HS-27A (cell line): ENCODE measurements at places on chromosomes 11 and 22.

DNA sequence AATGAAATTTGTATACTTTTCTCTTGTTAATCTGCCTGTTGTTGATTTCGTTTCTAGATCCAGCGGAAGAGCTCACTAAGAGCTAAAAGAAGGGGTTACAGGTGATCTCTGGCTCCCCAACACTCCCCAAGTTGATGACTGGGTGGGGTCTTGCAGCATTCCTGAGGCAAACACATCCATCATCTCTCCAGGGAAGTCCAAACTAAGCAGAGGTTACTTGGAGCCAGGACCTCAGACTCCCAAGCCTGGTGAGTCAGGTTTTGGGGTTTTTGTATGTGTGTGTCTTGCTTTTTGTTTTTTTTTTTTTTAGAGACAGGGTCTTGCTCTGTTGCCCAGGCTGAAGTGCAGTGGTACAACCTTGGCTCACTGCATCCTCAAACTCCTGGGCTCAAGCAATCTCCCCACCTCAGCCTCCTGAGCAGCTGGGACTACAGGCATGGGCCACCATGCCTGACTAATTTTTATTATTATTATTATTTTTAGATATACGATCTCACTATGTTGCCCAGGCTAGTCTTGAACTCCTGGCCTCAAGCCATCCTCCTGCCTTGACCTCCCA lies 11.5 kb upstream of the RPS3 start:
- no peak for DNase-seq

GRCh38 chr22:35186492-35186891 lies 70.8 kb upstream of the HMGXB4 start:
- DNase-seq, result no peak

DNA sequence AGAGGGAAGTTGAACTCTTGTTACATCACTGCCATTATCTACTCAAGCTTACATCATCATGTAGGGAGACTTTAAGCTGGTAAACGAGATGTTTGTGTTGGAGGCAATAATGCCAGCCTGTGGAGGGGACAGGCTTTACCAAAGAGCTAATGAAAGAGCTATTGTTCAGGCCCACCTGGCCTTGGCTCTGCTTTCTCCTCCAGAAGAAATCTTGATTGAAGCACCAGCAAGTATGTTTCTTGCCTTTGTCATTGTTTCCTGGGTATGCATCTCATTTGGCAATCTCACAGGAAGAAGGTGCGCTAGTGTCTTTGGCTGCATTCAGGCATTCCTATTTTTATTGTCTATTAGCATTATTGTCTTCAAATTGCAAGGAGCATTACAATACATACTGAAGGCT lies 16.7 kb upstream of the CARD18 start:
- DNase-seq, result no peak

- no peak for DNase-seq
These were observed 87.5 kb downstream of the C11orf58 start for GRCh38 chr11:16825968-16826367.

GRCh38 chr22:43343262-43343669 lies at the start of gene SCUBE1:
Gene SCUBE1 (minus strand): TSS chr22:43343372. CDS start chr22:43343261, 111 bp downstream.
- no peak for DNase-seq

DNA sequence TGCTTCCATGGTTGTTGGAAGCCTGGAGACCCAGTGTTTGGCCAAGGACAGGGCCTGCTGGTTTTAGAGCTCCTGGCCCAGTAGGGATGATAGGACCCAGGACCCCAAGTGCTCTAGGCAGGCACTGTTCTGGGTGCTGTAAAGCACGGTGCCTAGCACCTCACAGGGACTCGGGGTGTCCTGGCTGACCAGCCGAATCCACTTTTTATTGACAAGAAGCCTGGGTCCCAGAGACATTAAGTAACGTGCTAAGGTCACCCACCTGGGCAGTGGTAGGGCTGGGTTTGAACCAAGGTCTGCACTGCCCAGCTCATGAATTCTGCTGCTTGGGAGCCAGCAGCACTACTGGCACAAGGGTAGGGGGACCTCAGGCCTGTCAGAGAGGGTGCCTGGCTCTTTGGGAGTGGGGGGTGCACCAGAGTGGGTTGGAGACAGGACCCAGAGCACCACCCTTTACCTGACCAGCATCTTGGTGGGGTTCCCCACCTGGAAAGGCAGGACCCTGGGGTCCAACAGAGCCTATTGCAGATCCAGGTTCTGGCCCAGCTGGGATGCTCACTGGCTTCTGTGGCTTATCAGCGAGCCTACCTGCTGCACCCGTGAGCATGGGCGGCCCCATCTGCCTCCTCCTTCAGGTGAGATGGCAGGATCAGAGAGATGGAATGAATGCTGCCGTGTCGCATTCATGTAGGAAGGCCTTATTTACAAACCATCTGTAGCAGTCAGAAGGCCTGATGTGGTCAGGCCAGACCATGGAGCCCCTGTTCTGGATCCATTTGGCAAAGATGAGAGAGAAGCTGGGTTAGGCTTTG lies 52.0 kb downstream of the BCR start:
- DNase-seq, result no peak

GRCh38 chr11:10414659-10415058 lies 40.4 kb upstream of the AMPD3 start:
- no peak for DNase-seq

- DNase-seq, result no peak
These were observed 78.1 kb downstream of the CD44 start for GRCh38 chr11:35216962-35217678.

- no peak for DNase-seq
These were observed 6.0 kb upstream of the FXYD6 start for GRCh38 chr11:117882311-117882905.

- no peak for DNase-seq
These were observed 25.6 kb downstream of the NARS2 start for GRCh38 chr11:78548911-78549590.

- no peak for DNase-seq
These were observed 50.5 kb downstream of the RBX1 start for GRCh38 chr22:41001722-41002122.

GRCh38 chr22:36221799-36222751 lies 17.3 kb downstream of the APOL2 start:
- DNase-seq, result no peak

- DNase-seq, result no peak
These were observed 724.5 kb upstream of the CNTN5 start for GRCh38 chr11:98296091-98296880.

- DNase-seq, result no peak
These were observed 10.5 kb downstream of the CD3E start for GRCh38 chr11:118314988-118315411.

- no peak for DNase-seq
These were observed 114.9 kb downstream of the FANCF start for GRCh38 chr11:22510741-22511140.
